ENCODE measurements at places on chromosomes 5 and 9.
A peak's percentile ranks its signal among the peaks of the same experiment; 100 is the strongest.

DNA sequence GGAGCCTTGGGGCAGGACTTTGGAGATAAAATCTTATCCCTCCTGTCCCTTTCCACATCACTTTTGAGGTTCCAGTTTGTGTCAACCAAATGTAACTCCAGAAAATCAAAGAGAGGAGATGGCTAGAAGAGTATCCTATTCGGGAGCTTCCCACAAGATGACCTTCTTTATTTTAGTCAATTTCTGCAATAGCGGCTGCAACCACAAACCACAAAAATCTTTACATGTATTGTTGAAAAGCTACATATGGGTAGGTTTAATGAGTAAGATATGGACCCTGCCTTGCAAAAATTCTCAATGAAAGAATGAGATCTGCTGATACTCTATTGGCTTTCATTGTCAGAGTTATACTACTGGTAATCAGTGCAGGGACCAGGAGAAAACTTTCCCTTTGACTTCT is 92.2 kb upstream of the MAMDC2 start:
- DNase-seq = no peak
- no peak overlapping the region for H3K27ac ChIP-seq
- no peaks in the 10 kb centered on the region for H3K27me3 ChIP-seq
- no peaks in the 10 kb centered on the region for H3K4me1 ChIP-seq

DNA sequence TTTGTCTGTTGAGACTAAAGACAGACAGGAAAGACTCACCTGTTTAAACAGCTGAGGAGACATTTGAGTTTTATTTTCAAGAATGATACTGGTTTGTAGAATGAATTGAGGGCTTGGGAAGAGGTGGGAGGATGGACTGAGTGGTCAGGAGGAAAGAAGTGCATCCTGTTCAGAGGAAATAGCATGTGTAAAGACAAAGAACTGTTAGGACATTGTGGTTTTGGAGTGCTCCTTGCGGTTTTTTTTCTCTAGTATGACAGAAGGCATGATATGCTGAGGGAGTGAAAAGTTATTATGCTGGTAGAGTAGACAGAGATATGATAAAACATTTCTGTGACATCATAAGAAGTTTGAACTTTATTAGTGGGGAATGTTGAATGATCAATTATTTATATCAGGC is 270.7 kb upstream of the ELAVL2 start:
- H3K4me1 ChIP-seq = no peaks in the 10 kb centered on the region
- DNase-seq = no peak
- H3K27me3 ChIP-seq = no peaks in the 10 kb centered on the region
- no peak overlapping the region for H3K27ac ChIP-seq

- H3K36me3 ChIP-seq = no peaks in the 10 kb centered on the region
- no peaks in the 10 kb centered on the region for H3K27me3 ChIP-seq
- H3K27ac ChIP-seq = no peak overlapping the region
- DNase-seq = no peak
- H3K4me3 ChIP-seq = no peak overlapping the region
- H3K4me1 ChIP-seq = peaks cover 6% of the 10 kb centered on the region
These were observed 2.2 kb upstream of the VPS13A start for GRCh38 chr9:77175151-77175550.

GRCh38 chr9:89797937-89798455 is 193.2 kb downstream of the GADD45G start:
- H3K27ac ChIP-seq = no peak overlapping the region
- no peak for DNase-seq
- no peaks in the 10 kb centered on the region for H3K4me1 ChIP-seq
- no peaks in the 10 kb centered on the region for H3K36me3 ChIP-seq
- no peak overlapping the region for H3K4me3 ChIP-seq
- no peaks in the 10 kb centered on the region for H3K27me3 ChIP-seq

DNA sequence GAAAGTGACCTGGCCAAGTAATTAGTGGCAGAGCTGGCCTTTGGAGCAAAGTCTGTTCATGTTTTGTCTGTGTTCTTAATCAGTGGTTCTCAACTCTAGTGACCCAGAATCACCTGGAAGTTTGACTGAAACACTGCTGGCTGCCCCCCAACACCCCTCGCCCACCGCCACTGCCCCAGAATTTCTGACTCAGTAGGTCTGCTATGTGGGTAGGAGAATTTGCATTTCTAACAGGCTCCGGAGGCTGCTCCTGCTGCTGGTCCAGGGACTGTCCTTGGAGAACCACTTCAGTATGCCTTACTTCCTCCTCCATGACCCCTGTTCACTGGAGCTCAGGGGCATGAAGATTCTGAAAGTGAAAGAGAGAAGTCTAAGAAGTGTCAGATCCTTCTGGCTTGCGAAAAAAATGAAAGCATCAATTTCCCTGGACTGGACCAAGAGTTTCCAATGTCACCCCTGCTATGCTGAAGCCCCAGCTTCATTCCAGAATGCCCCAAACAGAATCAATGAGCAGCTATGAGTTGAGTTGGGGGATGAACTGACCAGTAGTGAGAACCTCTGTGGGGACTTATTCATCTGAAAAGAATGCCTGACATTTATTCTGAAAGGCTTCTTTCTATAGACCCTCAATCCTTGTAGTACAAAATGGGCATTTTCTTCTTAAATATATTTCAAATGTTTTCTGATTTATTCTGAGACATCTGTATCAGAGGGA is 20.8 kb upstream of the COL15A1 start:
- H3K4me3 ChIP-seq = no peak overlapping the region
- H3K36me3 ChIP-seq = no peaks in the 10 kb centered on the region
- no peak overlapping the region for H3K27ac ChIP-seq
- DNase-seq = no peak
- no peaks in the 10 kb centered on the region for H3K27me3 ChIP-seq

DNA sequence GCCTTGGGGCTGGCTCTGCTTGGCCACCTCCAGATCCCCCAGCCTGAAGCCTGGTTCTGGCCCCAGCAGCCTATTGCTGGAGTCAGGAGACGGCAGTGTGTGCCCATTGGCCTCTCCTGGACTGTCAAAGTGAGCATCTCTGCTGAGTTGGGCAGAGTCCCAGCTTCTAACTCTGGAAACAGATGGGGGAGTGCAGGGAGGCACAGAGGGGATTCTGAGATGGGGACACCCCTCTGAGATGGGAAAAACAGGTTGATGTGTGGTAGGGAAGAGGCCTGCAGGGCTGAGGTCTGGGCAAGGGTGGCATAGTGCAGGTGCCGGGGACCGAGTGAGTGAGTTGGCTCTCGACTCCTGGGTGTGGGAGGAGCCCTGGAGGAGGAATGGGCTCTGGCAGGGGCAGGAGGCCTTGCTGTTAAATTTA is 27.5 kb downstream of the PHF2 start:
- no peak overlapping the region for H3K27ac ChIP-seq
- peaks cover 16% of the 10 kb centered on the region for H3K4me1 ChIP-seq
- no peak for DNase-seq

DNA sequence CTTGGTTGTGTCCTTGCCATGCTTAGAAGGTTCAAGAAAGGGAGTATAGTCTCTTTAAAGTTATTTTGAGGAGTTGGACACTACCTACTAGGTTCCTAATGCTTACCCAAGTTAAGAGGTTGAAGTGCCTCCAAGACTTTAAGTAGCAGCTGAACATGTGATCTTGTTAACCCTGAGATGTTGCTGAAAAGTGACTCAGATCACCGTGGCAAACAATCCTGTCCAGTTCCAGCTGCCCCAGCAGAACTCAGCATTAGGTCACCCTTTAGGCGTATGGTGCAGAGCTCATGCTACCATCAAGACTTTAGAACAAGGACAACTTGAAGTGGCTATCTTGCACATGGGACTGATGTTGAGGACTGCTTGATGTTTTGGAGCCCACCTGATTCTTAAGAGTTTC is 22.5 kb downstream of the ZNF462 start:
- H3K36me3 ChIP-seq = no peaks in the 10 kb centered on the region
- no peak overlapping the region for H3K4me3 ChIP-seq
- H3K4me1 ChIP-seq = peaks cover 18% of the 10 kb centered on the region
- no peak overlapping the region for H3K27ac ChIP-seq
- H3K27me3 ChIP-seq = no peaks in the 10 kb centered on the region

DNA sequence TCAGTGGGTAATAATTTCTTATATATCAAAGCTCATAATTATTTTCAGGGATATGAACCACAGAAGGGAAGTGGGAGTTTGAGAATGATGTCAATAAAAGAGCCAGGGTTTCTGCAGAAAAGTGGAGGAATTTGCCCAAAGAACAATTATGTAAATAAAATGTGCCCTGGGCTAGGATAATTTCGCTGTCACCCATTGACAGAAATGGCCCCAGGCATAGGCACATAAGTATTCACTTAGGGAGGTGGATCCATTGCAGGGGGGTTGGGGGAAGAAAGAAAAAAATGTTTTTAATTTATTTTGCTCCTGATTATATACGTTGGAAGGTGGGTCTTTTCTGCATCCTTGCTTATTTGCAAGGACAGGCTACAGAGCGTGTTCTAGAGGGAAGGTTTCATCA is 135.1 kb upstream of the IRX2 start:
- no peaks in the 10 kb centered on the region for H3K36me3 ChIP-seq
- no peak overlapping the region for H3K4me3 ChIP-seq
- no peaks in the 10 kb centered on the region for H3K4me1 ChIP-seq
- DNase-seq = no peak
- no peaks in the 10 kb centered on the region for H3K27me3 ChIP-seq

DNA sequence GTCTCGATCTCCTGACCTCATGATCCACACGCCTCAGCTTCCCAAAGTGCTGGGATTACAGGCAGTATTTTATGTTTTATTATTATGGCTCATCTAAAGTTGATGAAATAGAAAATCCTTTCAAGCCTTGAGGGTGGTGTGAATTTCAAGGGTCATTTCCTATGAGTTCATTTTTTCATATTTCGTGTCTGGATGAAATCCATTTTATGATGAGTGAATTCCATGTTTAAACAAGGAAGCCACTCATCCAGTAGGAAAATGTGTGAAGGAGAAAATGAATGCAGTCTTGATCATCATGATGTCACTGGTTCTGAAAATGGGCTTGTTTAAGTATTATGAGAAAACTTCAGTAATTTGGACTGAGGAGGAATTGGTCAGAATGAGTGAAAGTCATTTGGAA is 74.6 kb upstream of the ZSWIM6 start:
- no peak overlapping the region for H3K27ac ChIP-seq
- no peak for DNase-seq
- H3K4me1 ChIP-seq = no peaks in the 10 kb centered on the region
- no peaks in the 10 kb centered on the region for H3K27me3 ChIP-seq
- H3K36me3 ChIP-seq = no peaks in the 10 kb centered on the region

- no peak overlapping the region for H3K4me3 ChIP-seq
- peaks cover 26% of the 10 kb centered on the region for H3K27me3 ChIP-seq
- H3K27ac ChIP-seq = no peak overlapping the region
- peak; percentile 82 for DNase-seq
- peaks cover 5% of the 10 kb centered on the region for H3K4me1 ChIP-seq
These were observed 25.0 kb upstream of the SPTLC1 start for GRCh38 chr9:92140074-92140753.

DNA sequence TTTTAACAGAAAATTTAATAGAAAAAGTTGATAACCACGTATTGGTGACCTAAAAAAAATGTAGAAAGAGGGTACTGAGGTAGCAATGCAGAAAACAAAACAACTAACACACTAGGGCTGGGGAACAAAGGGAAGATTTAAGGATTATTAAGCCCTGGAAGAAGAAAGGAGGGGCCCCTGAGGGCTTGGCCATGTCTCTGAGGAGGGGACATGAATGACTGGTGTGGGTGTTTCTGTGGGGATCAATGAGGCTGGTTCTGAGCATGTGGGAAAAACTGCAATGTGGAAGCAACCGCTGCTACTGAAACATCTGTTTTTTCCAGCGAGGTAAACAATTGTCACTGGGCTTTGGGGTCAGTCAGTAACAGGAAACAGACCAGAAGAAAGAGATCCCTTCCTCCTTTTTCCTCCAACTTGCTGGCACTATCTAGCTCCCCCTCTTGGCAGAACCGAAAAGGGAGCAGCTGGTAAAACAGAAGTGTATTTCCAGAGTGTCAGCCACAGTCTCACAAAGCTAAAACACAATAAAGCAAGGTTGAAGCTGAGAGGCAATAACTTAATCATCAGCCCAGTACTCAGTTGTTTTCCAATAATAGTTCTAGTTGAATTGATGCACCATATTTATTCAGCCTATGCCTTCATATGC is 48.3 kb downstream of the ATPSCKMT start:
- H3K4me3 ChIP-seq = no peak overlapping the region
- no peaks in the 10 kb centered on the region for H3K27me3 ChIP-seq
- no peak overlapping the region for H3K27ac ChIP-seq
- DNase-seq = peak; percentile 70

- H3K4me3 ChIP-seq = no peak overlapping the region
- H3K27ac ChIP-seq = no peak overlapping the region
- no peaks in the 10 kb centered on the region for H3K36me3 ChIP-seq
- no peaks in the 10 kb centered on the region for H3K4me1 ChIP-seq
- H3K27me3 ChIP-seq = no peaks in the 10 kb centered on the region
These were observed 178.4 kb downstream of the FAM114A2 start for GRCh38 chr5:153860195-153860886.

DNA sequence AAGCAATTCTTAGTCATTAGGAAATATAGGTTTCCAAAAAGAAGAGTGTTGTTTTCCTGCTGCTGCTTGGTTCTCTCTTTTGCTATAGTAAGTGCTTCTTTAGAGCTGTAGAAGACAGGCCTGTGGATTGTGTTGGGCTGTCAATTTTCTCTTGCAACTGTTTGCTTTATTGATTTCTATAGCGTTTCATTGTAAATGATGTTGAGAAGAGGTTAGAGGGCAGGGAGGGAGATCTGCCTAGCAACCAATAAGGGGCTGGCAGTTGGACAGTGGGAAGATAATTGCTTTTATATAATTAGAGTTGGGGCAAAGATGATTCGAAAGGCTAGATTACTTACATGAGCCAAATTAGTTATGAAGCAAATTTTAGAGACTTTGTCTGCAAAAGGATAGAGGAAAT is 11.1 kb downstream of the UNC13B start:
- no peak overlapping the region for H3K27ac ChIP-seq
- no peak overlapping the region for H3K4me3 ChIP-seq

- no peaks in the 10 kb centered on the region for H3K36me3 ChIP-seq
- H3K4me3 ChIP-seq = no peak overlapping the region
- peaks cover 8% of the 10 kb centered on the region for H3K4me1 ChIP-seq
- no peak overlapping the region for H3K27ac ChIP-seq
- no peak for DNase-seq
These were observed 83.0 kb upstream of the GNA14 start for GRCh38 chr9:77731008-77731698.

- H3K27ac ChIP-seq = no peak overlapping the region
- H3K27me3 ChIP-seq = no peaks in the 10 kb centered on the region
- H3K36me3 ChIP-seq = no peaks in the 10 kb centered on the region
These were observed 30.9 kb upstream of the OSMR start for GRCh38 chr5:38814879-38815278.

DNA sequence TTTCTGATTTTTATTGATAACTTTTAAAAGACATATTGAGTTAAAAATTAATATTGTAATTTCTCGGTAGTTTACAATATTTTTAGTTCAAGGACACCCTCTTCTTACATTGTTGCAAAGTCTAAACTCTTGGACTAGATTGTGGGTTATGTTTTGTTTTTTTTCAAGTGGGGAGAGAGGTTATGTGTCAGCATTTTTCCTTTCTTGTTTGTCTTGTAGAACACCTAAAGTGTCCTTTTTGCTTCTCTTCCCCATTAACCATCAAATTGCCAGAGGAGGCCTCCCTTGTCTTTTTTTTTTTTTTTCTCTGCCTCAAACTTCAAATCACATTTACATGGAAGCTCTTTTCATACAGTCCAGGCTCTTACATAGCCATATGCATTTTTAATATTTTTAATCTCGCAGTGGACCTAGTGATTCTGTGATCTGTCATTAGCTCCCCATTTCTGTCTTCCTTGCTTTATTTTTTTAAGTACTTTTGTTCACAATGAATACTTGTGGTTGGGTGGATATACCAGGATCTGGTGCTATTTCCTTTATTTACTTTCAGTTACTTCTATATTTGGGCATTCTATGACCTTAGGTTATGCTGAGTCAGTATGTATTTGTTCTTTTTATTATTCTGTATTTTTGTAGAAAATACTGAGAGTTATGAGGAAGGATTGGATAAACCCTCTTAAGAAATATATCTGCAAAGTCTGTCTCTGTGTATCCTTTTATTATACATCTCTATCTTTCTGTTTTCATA is 2280.6 kb upstream of the ACO1 start:
- no peak overlapping the region for H3K4me3 ChIP-seq
- DNase-seq = no peak
- H3K27ac ChIP-seq = no peak overlapping the region
- H3K4me1 ChIP-seq = no peaks in the 10 kb centered on the region
- H3K36me3 ChIP-seq = no peaks in the 10 kb centered on the region
